CD14-positive monocyte (primary cell): ENCODE measurements at places on chromosomes 12 and 14.

- H3K27ac ChIP-seq, result no peak overlapping the region
- H3K36me3 ChIP-seq, result no peaks in the 10 kb centered on the region
- no peak overlapping the region for H3K4me3 ChIP-seq
- no peak for DNase-seq
Observed at GRCh38 chr12:116707751-116708150, 30.1 kb downstream of the SPRING1 start.

GRCh38 chr14:104794631-104794992, 936 bp downstream of the AKT1 start:
- peaks cover 25% of the 10 kb centered on the region for H3K36me3 ChIP-seq
- peak overlapping the region; percentile 90 for H3K4me3 ChIP-seq
- H3K27ac ChIP-seq, result peak overlapping the region; percentile 63
- peaks cover 26% of the 10 kb centered on the region for H3K4me1 ChIP-seq

GRCh38 chr12:93127582-93128331, 198.7 kb upstream of the EEA1 start:
- peak; percentile 87 for DNase-seq
- no peak overlapping the region for H3K4me3 ChIP-seq
- H3K27ac ChIP-seq, result peak overlapping the region; percentile 16
- H3K27me3 ChIP-seq, result no peaks in the 10 kb centered on the region
- no peaks in the 10 kb centered on the region for H3K36me3 ChIP-seq
- H3K4me1 ChIP-seq, result peaks cover 44% of the 10 kb centered on the region

- no peak for DNase-seq
- no peaks in the 10 kb centered on the region for H3K27me3 ChIP-seq
- H3K4me1 ChIP-seq, result no peaks in the 10 kb centered on the region
Observed at GRCh38 chr12:123954647-123955350, 17.8 kb downstream of the CCDC92 start.

- no peak for DNase-seq
- H3K27ac ChIP-seq, result no peak overlapping the region
- H3K27me3 ChIP-seq, result no peaks in the 10 kb centered on the region
- H3K36me3 ChIP-seq, result no peaks in the 10 kb centered on the region
- H3K4me1 ChIP-seq, result no peaks in the 10 kb centered on the region
Observed at GRCh38 chr14:54673193-54674045, 106.5 kb downstream of the SAMD4A start.

GRCh38 chr12:106452309-106452708, 94.8 kb downstream of the POLR3B start:
- peaks cover 8% of the 10 kb centered on the region for H3K36me3 ChIP-seq
- H3K4me1 ChIP-seq, result peaks cover 7% of the 10 kb centered on the region
- H3K27me3 ChIP-seq, result no peaks in the 10 kb centered on the region
- H3K4me3 ChIP-seq, result no peak overlapping the region
- no peak for DNase-seq

- DNase-seq, result peak; percentile 84
- H3K4me3 ChIP-seq, result no peak overlapping the region
- H3K27ac ChIP-seq, result peak overlapping the region; percentile 54
- H3K4me1 ChIP-seq, result peaks cover 34% of the 10 kb centered on the region
- H3K27me3 ChIP-seq, result no peaks in the 10 kb centered on the region
- peaks cover 26% of the 10 kb centered on the region for H3K36me3 ChIP-seq
Observed at GRCh38 chr12:68326716-68327115, 5.4 kb downstream of the MDM1 start.

DNA sequence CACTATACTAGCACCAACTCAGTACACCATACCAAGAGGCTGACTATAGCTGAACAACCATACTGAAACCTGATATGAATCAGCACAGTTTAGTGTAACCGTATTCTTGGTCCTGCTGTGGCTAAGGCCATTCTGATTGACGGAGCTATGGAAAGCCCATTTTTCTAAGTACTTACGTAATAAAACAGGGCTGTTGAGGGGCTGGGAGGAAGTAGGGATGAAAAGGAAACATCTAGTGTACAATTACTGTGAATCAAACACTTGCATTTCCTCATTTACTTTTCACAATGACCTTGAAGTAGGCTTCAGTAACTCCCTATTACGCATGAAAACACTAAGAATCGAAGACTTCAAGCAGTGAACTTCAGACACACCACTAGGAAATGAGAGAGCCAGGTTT, 198.2 kb downstream of the BTG1 start:
- peaks cover 13% of the 10 kb centered on the region for H3K4me1 ChIP-seq
- H3K36me3 ChIP-seq, result no peaks in the 10 kb centered on the region
- no peaks in the 10 kb centered on the region for H3K27me3 ChIP-seq
- peak overlapping the region; percentile 12 for H3K27ac ChIP-seq
- peak; percentile 92 for DNase-seq
- H3K4me3 ChIP-seq, result no peak overlapping the region

DNA sequence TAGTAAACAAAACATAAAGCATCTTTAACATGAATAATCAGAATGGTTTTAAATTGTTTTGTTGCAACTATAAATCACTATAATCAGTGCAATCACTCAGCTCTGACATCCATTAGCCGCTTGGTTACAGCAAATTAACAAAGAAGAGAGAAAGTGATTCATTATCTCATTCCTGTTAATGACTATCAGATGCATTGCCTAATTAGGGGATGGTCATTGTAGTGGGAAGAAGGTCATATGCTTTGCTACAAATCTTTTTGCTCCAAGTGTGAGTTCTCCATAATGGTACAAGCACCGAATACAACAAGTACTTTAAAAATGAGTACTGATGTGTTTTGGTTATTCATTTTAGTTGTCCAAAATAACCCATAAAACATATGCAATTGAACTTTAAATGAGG, 272.0 kb downstream of the AKAP6 start:
- H3K4me3 ChIP-seq, result no peak overlapping the region
- H3K27me3 ChIP-seq, result no peaks in the 10 kb centered on the region
- DNase-seq, result no peak
- no peaks in the 10 kb centered on the region for H3K36me3 ChIP-seq
- H3K27ac ChIP-seq, result no peak overlapping the region

DNA sequence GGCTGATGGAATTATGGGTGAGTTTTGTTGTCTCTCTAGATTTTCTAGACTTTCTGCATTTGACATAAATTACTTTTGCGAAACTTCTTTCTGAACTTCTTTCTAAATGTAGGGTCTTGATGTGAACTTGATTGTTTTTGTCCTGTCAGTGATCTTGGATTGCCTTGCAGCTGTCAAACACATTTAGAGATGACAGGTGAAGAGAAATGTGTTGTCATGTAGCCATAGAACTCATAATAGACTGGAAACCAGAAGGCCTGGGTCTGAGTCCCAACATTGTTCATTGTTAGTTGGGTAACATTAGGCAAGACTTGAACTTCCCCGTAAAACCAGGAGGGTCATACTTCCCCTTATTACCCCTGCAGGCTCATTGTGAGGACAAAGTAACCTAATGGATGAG, 109.0 kb downstream of the LRIG3 start:
- H3K36me3 ChIP-seq, result no peaks in the 10 kb centered on the region
- H3K27ac ChIP-seq, result no peak overlapping the region
- H3K4me1 ChIP-seq, result no peaks in the 10 kb centered on the region

GRCh38 chr12:54725233-54725843, 77.2 kb upstream of the DCD start:
- no peak overlapping the region for H3K4me3 ChIP-seq
- peak; percentile 21 for DNase-seq
- H3K4me1 ChIP-seq, result no peaks in the 10 kb centered on the region
- no peak overlapping the region for H3K27ac ChIP-seq
- no peaks in the 10 kb centered on the region for H3K36me3 ChIP-seq

GRCh38 chr12:2629051-2629450, 165.7 kb upstream of the FKBP4 start:
- H3K4me1 ChIP-seq, result no peaks in the 10 kb centered on the region
- H3K36me3 ChIP-seq, result no peaks in the 10 kb centered on the region
- H3K4me3 ChIP-seq, result no peak overlapping the region
- H3K27me3 ChIP-seq, result no peaks in the 10 kb centered on the region
- no peak for DNase-seq

- H3K36me3 ChIP-seq, result no peaks in the 10 kb centered on the region
- no peak overlapping the region for H3K4me3 ChIP-seq
- no peak overlapping the region for H3K27ac ChIP-seq
- H3K27me3 ChIP-seq, result no peaks in the 10 kb centered on the region
Observed at GRCh38 chr12:24062642-24063245, 113.3 kb upstream of the SOX5 start.

- H3K27me3 ChIP-seq, result no peaks in the 10 kb centered on the region
- DNase-seq, result peak; percentile 20
- peak within 1 kb of the TSS; percentile 69 for H3K4me3 ChIP-seq
- peaks cover 21% of the 10 kb centered on the region for H3K36me3 ChIP-seq
- H3K4me1 ChIP-seq, result peaks cover 22% of the 10 kb centered on the region
- peak within 1 kb of the TSS; percentile 54 for H3K27ac ChIP-seq
Observed at GRCh38 chr12:120710031-120710804, at the start of gene UNC119B. Gene UNC119B, plus strand, starts transcription at chr12:120710458. Its CDS starts 17 bp downstream, at chr12:120710475.

DNA sequence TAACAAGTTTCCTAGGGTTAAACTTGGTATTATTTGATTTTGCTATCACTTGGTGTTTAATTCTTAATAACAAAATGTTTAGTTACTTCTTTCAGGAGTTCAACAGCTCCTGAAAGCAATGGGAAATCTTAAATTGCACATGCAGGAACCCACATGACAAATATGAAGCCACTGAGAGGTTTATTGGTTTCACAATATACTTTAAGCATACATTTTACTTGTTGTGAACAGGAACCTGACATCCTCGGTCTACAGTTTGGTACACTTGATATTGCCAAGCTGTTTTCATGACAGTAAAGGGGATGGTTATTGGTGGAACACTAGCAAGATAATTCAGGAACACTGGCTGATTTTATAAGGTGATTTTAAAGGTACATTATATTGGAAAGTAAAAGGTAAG, 46.2 kb downstream of the SLC38A1 start:
- no peak overlapping the region for H3K27ac ChIP-seq
- no peak overlapping the region for H3K4me3 ChIP-seq
- DNase-seq, result peak; percentile 47
- peaks cover 75% of the 10 kb centered on the region for H3K4me1 ChIP-seq

DNA sequence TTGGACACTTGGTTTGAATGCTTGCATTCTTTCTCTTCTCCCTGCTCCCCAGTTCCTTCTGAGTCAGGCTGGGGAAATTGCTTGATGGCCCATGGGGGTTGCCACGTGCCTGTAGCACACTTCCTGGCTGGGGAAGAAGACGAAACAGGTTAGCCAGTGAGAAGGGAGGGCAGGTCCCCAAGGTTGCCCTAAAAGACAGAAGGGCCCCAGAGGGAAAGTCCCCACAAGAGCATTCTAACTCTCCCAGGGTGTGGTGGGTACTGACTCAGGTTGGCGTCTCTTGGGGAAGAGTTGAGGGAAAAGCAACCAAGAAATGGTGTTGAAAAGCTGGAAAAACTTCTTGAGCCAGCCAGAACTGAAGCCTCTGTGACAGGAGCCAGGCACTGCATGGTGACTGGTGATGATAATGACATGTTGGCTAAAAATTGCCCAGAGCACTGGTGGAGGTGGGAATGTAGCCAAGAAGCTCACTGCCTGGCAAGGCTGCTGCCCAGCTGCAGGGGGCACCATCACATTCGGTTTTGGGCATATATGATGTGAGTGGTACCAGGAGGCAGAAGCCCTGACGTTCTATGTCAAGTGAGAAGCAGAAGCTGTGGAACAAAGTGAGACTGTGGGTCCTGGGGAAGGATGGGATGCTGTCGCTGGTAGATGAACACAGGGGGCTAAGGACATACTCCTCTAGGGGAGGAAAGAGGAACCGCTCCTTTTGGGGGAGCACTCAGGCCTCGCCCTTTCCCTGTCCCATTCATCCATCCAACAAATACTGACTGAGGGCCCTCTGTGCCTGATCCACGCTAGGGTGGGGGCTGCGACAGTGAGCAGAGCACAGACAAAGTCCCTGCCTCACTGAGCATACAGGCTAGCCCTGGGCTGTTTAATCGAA, 8.1 kb upstream of the RABGGTA start:
- DNase-seq, result peak; percentile 52
- peaks cover 83% of the 10 kb centered on the region for H3K4me1 ChIP-seq
- H3K36me3 ChIP-seq, result no peaks in the 10 kb centered on the region
- H3K4me3 ChIP-seq, result no peak overlapping the region
- no peaks in the 10 kb centered on the region for H3K27me3 ChIP-seq

- no peaks in the 10 kb centered on the region for H3K27me3 ChIP-seq
- DNase-seq, result no peak
- no peak overlapping the region for H3K4me3 ChIP-seq
Observed at GRCh38 chr12:45756666-45757065, 27.2 kb downstream of the ARID2 start.

DNA sequence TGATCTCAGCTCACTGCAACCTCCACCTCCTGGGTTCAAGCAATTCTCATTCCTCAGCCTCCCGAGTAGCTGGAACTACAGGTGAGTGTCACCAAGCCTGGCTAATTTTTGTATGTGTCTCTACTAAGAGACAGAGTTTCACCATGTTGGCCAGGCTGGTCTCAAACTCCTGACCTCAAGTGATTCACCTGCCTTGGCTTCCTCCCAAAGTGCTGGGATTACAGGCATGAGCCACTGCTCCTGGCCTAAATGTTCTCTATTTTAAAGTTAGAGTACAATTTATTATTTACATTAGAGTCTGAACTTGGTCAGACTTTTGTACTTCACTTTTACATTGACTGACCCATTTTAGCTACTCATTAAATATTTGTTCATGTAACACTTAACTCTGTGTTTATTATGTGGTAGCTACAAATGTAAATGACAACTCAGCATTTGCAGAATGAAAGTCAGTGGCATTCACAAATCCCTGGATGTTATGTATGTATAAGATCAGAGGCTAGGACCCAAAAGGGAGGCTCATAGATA, 409.6 kb downstream of the APAF1 start:
- H3K27me3 ChIP-seq, result no peaks in the 10 kb centered on the region
- H3K4me3 ChIP-seq, result no peak overlapping the region
- DNase-seq, result no peak
- no peak overlapping the region for H3K27ac ChIP-seq
- H3K4me1 ChIP-seq, result no peaks in the 10 kb centered on the region

GRCh38 chr14:28901631-28902030, 135.0 kb downstream of the FOXG1 start:
- H3K27ac ChIP-seq, result no peak overlapping the region
- no peaks in the 10 kb centered on the region for H3K4me1 ChIP-seq
- no peaks in the 10 kb centered on the region for H3K27me3 ChIP-seq
- no peaks in the 10 kb centered on the region for H3K36me3 ChIP-seq
- no peak for DNase-seq
- H3K4me3 ChIP-seq, result no peak overlapping the region

GRCh38 chr12:65930114-65930828, 106.0 kb downstream of the HMGA2 start:
- H3K27ac ChIP-seq, result no peak overlapping the region
- no peak overlapping the region for H3K4me3 ChIP-seq
- H3K27me3 ChIP-seq, result no peaks in the 10 kb centered on the region
- H3K36me3 ChIP-seq, result no peaks in the 10 kb centered on the region

DNA sequence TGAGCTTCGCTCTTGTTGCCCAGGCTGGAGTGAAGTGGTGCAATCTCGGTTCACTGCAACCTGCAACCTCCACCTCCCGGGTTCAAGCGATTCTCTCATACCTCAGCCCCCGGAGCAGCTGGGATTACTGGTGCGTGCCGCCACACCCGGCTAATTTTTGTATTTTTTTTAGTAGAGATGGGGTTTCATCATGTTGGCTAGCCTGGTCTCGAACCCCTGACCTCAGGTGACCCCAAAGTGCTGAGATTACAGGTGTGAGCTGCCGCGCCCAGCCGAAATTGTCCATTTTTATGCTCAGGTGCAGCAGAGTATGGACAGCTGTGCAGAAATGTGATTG, 19.2 kb upstream of the CYP46A1 start:
- H3K27ac ChIP-seq, result no peak overlapping the region
- H3K27me3 ChIP-seq, result peaks cover 22% of the 10 kb centered on the region
- no peaks in the 10 kb centered on the region for H3K36me3 ChIP-seq
- peaks cover 3% of the 10 kb centered on the region for H3K4me1 ChIP-seq

GRCh38 chr12:110590806-110591326, 7.7 kb upstream of the PPTC7 start:
- H3K4me1 ChIP-seq, result peaks cover 37% of the 10 kb centered on the region
- no peaks in the 10 kb centered on the region for H3K36me3 ChIP-seq
- H3K27ac ChIP-seq, result peak overlapping the region; percentile 90
- H3K4me3 ChIP-seq, result no peak overlapping the region
- peak; percentile 93 for DNase-seq

GRCh38 chr14:52013984-52014600, 24.7 kb downstream of the RTRAF start:
- H3K4me1 ChIP-seq, result no peaks in the 10 kb centered on the region
- DNase-seq, result no peak
- no peak overlapping the region for H3K27ac ChIP-seq
